Karpas-422 (cell line): ENCODE measurements at places on chromosomes 2 and 18. TPM values are rescaled to one million over a fixed set of nuclear protein-coding genes. Genes with fewer than 3 reads are reported as not detected.

- no peaks in the 10 kb centered on the region for H3K27me3 ChIP-seq
- H3K36me3 ChIP-seq, result no peaks in the 10 kb centered on the region
- H3K4me1 ChIP-seq, result peaks cover 13% of the 10 kb centered on the region
- DNase-seq, result peak; percentile 67
- H3K27ac ChIP-seq, result no peak overlapping the region
Observed at GRCh38 chr2:107380912-107381311, 445.8 kb upstream of the RGPD4 start.

DNA sequence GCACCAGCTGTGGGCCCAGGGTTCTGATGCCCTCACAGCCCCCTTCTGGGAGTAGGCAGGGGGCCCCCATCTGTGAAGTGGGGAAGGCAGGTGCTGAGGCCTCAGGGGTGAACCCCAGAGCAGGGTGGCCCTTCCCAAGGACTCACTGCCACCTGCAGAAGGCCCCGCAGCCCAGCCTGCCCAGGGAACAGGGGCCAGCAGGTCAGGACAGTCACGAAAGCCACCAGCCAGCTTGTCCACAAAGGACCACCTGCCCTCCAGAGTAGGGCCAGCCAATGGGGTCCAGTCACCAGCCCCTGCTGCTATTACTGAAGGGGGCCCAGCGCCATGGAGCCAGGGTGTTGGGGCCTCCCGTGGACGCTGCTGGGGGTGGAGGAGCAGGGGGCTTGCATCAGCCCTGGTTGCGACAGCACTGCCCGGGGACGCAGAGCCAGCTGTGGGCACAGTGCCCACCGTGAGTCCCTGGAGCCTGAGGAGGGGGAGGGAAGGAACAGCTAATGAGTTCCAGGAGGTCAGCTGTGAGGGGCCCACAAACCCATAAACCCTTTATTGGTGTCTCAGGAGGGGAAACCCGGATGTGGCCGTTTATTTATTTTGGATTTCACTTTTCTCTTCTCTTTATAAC, 11.5 kb upstream of the SNED1 start:
- no peaks in the 10 kb centered on the region for H3K4me1 ChIP-seq
- H3K27me3 ChIP-seq, result no peaks in the 10 kb centered on the region
- no peak overlapping the region for H3K27ac ChIP-seq
- no peak overlapping the region for H3K4me3 ChIP-seq
- no peaks in the 10 kb centered on the region for H3K36me3 ChIP-seq
- no peak for DNase-seq

- no peak overlapping the region for H3K4me3 ChIP-seq
- no peaks in the 10 kb centered on the region for H3K36me3 ChIP-seq
- no peak overlapping the region for H3K27ac ChIP-seq
- no peaks in the 10 kb centered on the region for H3K27me3 ChIP-seq
Observed at GRCh38 chr2:88081924-88082608, 14.4 kb downstream of the SMYD1 start.

DNA sequence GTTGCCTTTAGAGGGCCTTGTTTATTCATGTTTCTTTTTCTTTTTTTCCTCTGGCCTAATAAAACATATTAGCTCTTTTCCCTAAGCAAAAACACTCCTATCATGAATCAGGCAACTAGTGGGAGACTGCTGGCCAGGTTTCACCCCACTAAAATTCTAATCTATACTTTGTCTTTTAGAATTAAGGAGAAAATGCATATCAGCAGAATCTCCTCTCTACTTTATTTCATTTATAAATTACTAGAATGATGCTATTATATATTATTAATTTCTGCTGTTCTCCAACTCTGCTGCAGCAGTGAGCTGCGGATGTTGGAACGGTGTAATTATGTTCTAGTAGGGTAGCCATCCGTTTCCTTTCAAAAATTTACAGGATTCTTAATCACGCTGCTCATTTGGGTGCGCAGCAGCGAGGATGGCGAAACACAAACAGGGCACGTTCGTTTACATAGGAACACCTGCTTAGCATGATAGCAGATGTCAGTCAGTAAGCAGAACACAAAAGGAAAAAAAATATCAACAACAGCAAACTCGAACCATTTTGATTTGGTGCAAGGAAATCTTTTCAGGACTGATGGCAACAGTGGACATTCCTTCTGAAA, 30.5 kb downstream of the ZEB2 start:
- no peaks in the 10 kb centered on the region for H3K27me3 ChIP-seq
- no peak for DNase-seq
- no peaks in the 10 kb centered on the region for H3K36me3 ChIP-seq
- no peaks in the 10 kb centered on the region for H3K4me1 ChIP-seq
- no peak overlapping the region for H3K4me3 ChIP-seq

GRCh38 chr2:187188783-187189631, 259.0 kb downstream of the CALCRL start:
- DNase-seq, result no peak
- H3K4me3 ChIP-seq, result no peak overlapping the region
- no peaks in the 10 kb centered on the region for H3K36me3 ChIP-seq
- no peaks in the 10 kb centered on the region for H3K27me3 ChIP-seq
- no peak overlapping the region for H3K27ac ChIP-seq

DNA sequence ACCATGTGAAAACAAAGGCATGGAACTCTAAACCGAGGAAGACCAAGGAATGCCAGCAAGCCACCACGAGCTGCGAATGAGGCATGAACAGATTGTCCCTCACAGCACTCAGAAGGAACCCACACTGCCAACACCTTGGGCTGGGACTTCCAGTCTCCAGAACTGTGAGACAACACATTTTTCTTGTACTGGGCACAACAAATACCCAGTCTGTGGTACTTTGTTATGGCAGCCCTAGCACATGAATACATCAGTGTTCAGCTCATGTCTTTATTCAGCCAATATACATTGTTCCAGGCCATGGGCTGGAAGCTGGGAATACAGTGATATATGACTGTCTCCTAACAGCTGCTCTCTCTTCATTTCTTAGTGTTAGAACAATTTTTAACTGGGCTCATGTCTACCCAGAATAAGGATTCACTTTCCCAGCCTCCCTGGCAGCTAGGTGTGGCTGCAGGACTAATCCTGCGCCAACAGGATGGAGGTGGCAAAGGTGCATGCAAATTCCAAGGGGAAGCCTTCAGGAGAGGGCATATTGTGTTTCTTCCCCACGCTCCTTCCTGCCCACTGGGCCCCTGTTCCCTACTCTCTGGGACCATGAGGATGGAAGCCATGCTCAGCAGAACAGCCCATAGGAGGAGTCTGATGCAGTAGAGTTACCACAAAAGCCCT, 59.6 kb downstream of the STPG4 start:
- H3K36me3 ChIP-seq, result no peaks in the 10 kb centered on the region
- H3K27ac ChIP-seq, result no peak overlapping the region
- H3K4me3 ChIP-seq, result no peak overlapping the region

DNA sequence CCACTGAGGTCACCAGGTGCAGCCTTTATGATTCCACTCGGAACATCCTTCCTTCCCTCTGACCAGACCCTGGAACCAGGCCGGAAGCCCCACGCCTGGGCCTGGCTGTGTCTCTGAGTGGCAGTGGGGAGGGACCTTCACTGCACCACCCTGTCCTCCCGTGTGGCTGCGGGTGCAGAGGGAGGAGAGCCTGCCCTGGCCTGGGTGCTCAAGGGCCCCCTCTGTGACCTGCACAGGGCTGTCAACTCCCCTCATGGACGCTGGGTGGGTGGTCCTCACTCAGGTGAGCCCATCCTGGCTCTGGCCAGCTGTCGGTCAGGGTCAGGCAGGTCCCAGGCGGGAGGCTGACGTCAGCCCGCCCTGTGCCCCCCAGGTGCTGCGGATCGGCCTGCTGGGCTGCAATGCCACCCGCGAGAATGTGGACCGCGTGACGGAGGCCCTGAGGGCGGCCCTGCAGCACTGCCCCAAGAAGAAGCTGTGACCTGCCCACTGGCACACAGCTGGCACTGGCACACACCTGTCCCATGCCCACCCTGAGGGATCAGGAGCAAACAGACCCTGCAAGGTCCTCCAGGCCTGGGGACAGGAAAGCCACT, 9.8 kb downstream of the AGXT start:
- H3K27ac ChIP-seq, result no peak overlapping the region
- H3K4me1 ChIP-seq, result peaks cover 3% of the 10 kb centered on the region
- no peaks in the 10 kb centered on the region for H3K36me3 ChIP-seq
- H3K27me3 ChIP-seq, result no peaks in the 10 kb centered on the region
- H3K4me3 ChIP-seq, result no peak overlapping the region

Gene GNAL
- total RNA-seq, result not detected in 2 replicates

Gene GPC1
- 0.60 and 0.87 TPM in 2 replicates for total RNA-seq

GRCh38 chr2:148300544-148300943, 279.7 kb downstream of the MBD5 start:
- peak; percentile 7 for DNase-seq
- no peaks in the 10 kb centered on the region for H3K36me3 ChIP-seq
- H3K4me1 ChIP-seq, result no peaks in the 10 kb centered on the region
- no peak overlapping the region for H3K27ac ChIP-seq
- no peaks in the 10 kb centered on the region for H3K27me3 ChIP-seq

DNA sequence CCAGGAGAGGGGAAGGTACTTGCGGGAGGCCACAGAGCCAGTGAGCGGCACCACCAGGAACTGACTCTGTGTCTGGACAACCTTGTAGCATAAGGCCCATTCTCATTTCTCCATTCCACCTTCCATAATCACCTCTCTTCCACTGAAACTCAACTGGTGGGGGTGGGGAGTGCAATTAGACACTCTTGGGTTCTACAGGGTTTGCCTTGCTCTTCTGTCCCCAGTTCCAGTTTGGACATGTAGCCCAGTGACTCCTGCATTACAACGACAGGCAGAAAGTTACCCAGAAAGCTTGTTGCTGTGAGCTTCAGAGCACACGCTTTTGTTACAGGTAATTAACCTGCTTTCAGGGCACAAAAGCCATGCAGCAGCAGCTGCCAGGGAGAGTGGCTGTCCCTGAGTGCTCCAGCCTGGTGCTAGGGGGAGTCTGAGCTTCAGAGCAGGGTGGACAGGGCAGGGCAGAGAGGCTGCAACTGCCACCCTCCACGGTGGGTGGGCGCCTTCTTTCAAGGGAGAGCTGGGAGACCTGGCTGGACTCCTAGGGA, 65.2 kb downstream of the COPS8 start:
- DNase-seq, result no peak
- no peaks in the 10 kb centered on the region for H3K4me1 ChIP-seq
- H3K27me3 ChIP-seq, result 0 out of 2 replicates have a peak, but pooled peaks cover 2% of the 10 kb centered on the region
- H3K4me3 ChIP-seq, result no peak overlapping the region

Gene ANKRD23
- 1.6 and 9.8 TPM in 2 replicates for total RNA-seq

Gene PAX8
- total RNA-seq, result 0.90 and 1.5 TPM in 2 replicates

Gene TMEM163
- 4.7 and 7.3 TPM in 2 replicates for total RNA-seq

GRCh38 chr2:95158891-95159619, 593 bp downstream of the ZNF514 start:
- peaks cover 11% of the 10 kb centered on the region; the same call in 1 of the 2 replicates for H3K36me3 ChIP-seq
- H3K4me3 ChIP-seq, result peak overlapping the region; percentile 75
- peaks cover 14% of the 10 kb centered on the region for H3K4me1 ChIP-seq

DNA sequence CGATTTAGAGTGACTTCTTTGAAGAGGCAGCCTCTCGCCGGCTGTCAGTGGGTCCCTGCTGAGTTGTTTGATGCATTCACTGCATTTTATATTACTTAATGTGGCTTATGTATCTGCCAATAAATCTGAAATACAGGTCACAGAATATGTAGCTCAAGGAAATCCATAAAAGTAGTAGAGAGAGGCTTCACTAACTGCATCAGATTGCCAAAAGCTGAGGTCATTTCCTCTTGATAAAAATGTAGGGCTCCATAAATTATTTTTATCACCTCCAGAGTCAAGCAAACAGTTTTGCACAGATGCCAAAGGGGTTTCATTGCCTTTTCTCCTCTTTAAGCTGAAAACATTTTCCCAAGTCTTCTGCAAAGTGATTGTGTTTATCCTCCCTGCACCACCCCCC, 36.5 kb upstream of the CCDC93 start:
- no peak for DNase-seq
- H3K4me1 ChIP-seq, result peaks cover 82% of the 10 kb centered on the region
- H3K4me3 ChIP-seq, result no peak overlapping the region
- peak overlapping the region; percentile 61 for H3K27ac ChIP-seq

DNA sequence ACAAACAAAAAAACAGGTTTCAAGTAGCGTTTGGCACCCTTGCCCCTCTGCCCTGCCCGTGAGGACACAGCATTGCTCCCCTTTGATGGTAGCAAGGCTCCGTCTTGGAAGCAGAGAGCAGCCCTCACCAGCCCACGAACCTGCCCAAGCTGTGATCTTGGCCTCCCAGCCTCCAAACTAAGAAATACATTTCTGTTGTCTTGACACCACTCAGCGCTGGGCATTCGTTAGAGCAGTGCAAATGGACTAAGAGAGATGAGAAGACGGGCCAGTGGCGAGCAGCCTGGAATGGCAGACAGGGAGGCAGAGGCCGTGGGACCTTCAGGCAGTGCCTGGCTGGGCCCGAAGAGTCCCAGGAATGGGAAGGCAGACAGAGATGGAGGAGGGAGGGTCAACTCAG, 109.8 kb downstream of the SH3BP4 start:
- no peak overlapping the region for H3K4me3 ChIP-seq
- H3K36me3 ChIP-seq, result no peaks in the 10 kb centered on the region
- DNase-seq, result no peak
- H3K27me3 ChIP-seq, result no peaks in the 10 kb centered on the region

- H3K36me3 ChIP-seq, result no peaks in the 10 kb centered on the region
- no peak overlapping the region for H3K4me3 ChIP-seq
- peak overlapping the region; percentile 91 for H3K27ac ChIP-seq
Observed at GRCh38 chr18:63135101-63135500, 184.5 kb downstream of the BCL2 start.

- no peak overlapping the region for H3K27ac ChIP-seq
- H3K36me3 ChIP-seq, result no peaks in the 10 kb centered on the region
Observed at GRCh38 chr2:63576546-63576945, 11.7 kb downstream of the WDPCP start.

GRCh38 chr2:104868505-104868866, 14.6 kb downstream of the POU3F3 start:
- no peak for DNase-seq
- H3K4me1 ChIP-seq, result peaks cover 7% of the 10 kb centered on the region
- H3K27me3 ChIP-seq, result no peaks in the 10 kb centered on the region

GRCh38 chr2:240556553-240557100, 1.2 kb downstream of the ANKMY1 start:
- H3K36me3 ChIP-seq, result peaks cover 53% of the 10 kb centered on the region
- no peak overlapping the region for H3K4me3 ChIP-seq
- no peak overlapping the region for H3K27ac ChIP-seq
- H3K27me3 ChIP-seq, result no peaks in the 10 kb centered on the region

Gene C1GALT1C1L
- total RNA-seq, result not detected in 2 replicates

Gene C18orf32
- 21.0 and 24.9 TPM in 2 replicates for total RNA-seq

- DNase-seq, result no peak
- H3K36me3 ChIP-seq, result no peaks in the 10 kb centered on the region
- H3K4me3 ChIP-seq, result no peak within 1 kb of the TSS
- no peak within 1 kb of the TSS for H3K27ac ChIP-seq
Observed at GRCh38 chr2:950080-950966, at the start of gene SNTG2. SNTG2 (plus strand) TSS chr2:950849; CDS start chr2:950997, 148 bp downstream.

Gene CROCC2
- total RNA-seq, result not detected in 2 replicates

GRCh38 chr2:158025255-158025996, 76.2 kb upstream of the UPP2 start:
- H3K27me3 ChIP-seq, result no peaks in the 10 kb centered on the region
- no peak for DNase-seq
- H3K36me3 ChIP-seq, result no peaks in the 10 kb centered on the region
- no peak overlapping the region for H3K27ac ChIP-seq

Gene KLHL41
- 0.07 TPM in 1 of 2 replicates, not detected in the other for total RNA-seq

DNA sequence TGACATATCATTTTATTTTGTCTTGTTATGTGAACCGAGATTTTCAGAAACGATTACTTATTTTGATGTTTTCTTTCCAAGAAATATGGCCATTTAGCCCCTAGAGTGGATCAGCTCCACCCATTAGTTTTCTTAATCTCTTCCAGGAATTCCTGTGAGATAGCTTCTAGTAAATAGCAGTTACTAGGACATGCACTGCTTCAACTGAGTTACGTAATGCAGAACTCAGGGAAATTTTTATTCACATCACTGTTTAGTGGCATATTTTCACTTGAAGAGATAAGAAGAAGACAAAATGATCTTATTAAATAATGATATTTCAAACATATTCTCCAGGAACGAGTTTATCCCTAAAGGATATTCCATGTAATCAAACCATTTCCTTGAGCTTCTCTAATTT, 573.5 kb upstream of the CNTNAP5 start:
- no peaks in the 10 kb centered on the region for H3K36me3 ChIP-seq
- no peak overlapping the region for H3K4me3 ChIP-seq
- no peaks in the 10 kb centered on the region for H3K27me3 ChIP-seq
